Activated T-cell treated with anti-CD3 and anti-CD28 coated beads for 48 hours (primary cell): ENCODE measurements at places on chromosomes 1 and 21.
A peak's percentile ranks its signal among the peaks of the same experiment; 100 is the strongest.

- DNase-seq = no peak
Measured at GRCh38 chr1:151158751-151159251, 2.4 kb downstream of the TNFAIP8L2 start.

GRCh38 chr1:154456631-154457030 lies 45.4 kb upstream of the TDRD10 start:
- DNase-seq = no peak

DNA sequence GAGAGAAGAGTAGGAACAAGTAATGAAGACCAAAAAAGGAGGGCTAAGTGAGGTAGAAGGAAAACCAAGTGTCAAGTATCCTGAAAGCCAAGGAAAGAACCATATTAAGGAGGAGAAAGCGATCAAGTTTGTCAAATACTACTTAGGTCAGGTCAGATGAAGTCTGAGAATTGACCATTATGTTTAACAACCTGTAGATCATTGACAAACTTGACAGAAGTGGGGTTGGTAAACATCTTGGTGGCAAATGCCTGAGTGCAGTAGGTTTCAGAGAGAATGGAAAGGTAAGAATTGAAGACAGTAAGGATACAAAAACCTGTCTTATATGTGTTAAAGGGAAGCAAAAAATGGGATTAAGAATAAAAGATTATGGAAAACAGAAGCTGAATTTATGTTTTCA lies 3.7 kb upstream of the CHIA start:
- no peak for DNase-seq

DNA sequence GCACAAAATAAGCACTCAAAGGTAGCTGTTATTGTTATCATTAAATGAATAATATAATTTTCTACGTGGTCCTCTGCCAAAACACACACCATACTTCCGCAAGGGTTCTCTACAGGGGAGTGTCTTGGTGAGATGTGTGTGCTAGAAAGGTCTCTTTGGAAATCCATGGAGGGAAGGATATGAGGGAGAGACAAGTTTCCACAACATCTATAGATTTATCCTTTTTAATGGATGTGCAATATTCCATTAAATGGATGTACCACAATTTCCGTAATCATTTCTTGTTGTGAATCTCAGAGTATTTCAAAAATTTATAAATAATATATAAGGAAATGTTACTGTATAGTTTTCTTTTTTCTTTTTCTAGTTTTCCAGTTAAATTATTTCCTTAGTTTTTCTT lies 2.6 kb upstream of the TNFRSF8 start:
- no peak for DNase-seq

- no peak for DNase-seq
Measured at GRCh38 chr1:110443451-110443850, 7.5 kb upstream of the PROK1 start.

- DNase-seq = no peak
Measured at GRCh38 chr1:33191731-33192275, 10.0 kb upstream of the TRIM62 start.

GRCh38 chr1:151621351-151621750 lies 9.5 kb downstream of the SNX27 start:
- DNase-seq = no peak

- DNase-seq = no peak
Measured at GRCh38 chr21:33666153-33666552, 23.9 kb downstream of the ITSN1 start.

- no peak for DNase-seq
Measured at GRCh38 chr1:91687452-91687851, 186.8 kb downstream of the CDC7 start.

- no peak for DNase-seq
Measured at GRCh38 chr21:37266515-37267221, 466 bp downstream of the VPS26C start.

GRCh38 chr21:36533468-36533848 lies 53.5 kb upstream of the CLDN14 start:
- DNase-seq = no peak

- DNase-seq = no peak
Measured at GRCh38 chr1:57115030-57115614, 149.3 kb upstream of the C8B start.

DNA sequence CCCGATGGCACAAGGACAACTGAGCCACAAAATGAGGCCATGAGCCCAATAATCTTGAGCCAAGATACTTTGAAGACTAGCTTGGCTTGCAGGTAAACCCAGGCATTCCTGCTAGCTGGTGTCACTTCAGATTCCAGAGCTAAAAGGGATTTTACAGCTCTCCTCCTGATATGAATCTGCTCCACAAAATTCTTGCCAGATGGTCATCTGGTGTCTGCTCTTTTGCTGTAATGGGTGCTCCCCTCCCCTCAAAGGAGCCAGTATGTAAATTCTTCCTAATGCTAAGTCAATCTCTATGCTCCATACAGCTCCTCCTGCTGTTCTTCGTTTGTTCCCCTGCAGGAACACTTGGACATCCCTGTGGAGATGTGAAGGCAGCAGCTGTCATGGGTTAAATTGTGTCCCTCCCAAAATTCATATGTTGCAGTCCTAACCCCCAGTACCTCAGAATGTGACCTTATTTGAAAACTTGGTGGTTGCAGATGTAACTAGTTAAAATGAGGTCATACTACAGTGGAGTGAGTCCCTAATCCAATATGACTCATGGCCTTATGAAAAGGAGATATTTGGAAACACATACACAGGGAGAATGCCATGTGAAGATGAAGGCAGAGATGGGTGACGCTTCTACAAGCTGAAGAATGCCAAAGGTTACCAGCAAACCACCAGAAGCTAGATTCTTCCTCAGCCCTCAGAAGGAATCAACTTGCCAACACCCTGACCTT lies 180.6 kb upstream of the PALMD start:
- DNase-seq = no peak

DNA sequence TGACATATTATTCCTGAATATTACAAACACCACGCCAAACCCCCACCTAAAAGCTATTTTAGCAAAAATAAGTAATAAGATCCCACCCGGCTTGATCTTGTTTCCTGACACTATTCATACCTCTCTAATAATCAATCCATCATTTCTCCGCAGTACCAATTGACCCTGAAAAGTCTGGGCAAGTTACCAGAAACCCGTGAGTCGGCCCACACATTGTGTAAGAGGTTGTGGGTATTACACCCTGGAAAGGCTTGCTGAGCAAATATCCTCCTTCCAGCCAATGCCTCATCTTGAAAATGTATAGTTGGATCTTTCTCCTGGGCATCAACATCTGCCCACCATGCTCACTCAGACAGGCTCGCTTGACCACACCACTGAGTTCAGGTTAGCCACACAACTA lies 451.0 kb downstream of the TTLL7 start:
- DNase-seq = no peak

- no peak for DNase-seq
Measured at GRCh38 chr1:22658385-22659163, 5.5 kb downstream of the C1QB start.

DNA sequence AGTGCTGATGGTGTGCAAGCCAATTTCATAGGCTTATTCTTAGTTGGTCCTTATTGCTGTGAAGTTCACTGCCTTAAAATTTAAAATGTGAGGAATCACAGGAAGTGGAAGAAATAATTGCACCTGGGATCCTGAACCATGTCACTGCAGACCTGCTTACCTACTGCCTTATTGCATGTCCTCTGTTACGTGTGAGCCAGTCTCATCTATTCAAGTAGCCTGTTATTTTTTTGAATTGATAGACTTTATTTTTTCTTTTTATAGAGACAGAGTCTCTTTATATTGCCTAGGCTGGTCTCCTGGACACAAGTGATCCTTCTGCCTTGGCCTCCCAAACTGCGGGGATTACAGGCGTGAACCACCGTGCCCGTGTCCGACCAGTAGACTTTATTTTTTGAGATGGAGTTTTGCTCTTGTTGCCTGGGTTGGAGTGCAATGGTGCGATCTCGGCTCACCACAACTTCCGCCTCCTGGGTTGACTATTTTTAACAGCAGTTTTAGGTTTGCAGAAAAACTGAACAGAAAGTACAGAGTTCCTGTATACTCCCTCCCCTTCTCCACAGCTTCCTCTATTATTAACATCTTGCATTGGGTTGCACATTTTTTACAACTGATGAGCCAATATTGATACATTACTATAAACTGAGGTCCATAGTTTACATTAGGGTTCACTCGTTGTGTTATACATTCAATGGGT lies 14.0 kb upstream of the DISC1 start:
- no peak for DNase-seq

DNA sequence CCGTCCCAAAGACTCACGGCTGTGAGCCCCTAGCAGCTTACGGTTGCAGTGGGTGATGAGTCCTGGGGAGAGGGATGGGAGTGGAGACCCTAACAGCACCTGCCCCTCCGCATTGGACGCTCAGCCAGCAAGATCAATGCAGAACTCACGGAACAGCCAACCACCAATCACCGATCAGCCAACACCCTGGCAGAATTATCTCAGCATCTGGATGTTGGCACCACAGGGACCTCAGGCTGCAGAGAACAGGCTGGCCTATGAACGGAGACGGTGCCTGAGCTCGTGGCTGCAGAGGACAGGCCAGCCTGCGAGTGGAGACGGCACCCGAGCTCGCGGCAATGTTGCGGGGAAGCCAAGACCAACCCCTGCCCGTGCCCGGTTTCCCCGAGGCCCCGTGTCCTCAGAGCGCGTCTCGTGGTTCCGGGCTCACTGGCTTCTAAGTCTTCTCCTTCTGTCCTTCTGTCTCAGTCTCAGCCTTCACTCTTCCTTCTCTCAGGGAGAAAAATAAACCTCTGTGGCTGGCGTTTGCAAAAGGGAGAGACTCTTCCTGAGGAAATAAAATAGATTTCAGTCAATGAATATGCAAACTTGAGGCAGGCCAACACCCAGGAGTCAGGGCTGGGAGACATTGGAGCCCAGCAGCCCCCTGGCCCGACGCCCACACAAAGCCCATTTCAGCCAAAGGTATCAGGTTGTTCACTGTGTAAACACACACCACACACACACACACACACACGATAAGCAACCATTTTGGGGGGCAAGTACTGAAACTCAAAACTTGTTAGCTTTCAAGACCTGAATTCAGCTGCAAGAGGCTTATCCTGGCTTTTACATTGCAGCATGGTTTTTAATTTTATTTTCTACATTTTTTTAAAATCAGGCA lies 67.8 kb downstream of the SIK1 start:
- DNase-seq = no peak

- DNase-seq = no peak
Measured at GRCh38 chr1:160219062-160219929, 14.1 kb downstream of the PEA15 start.

GRCh38 chr1:235127732-235128455 lies 743 bp downstream of the TOMM20 start:
- no peak for DNase-seq

DNA sequence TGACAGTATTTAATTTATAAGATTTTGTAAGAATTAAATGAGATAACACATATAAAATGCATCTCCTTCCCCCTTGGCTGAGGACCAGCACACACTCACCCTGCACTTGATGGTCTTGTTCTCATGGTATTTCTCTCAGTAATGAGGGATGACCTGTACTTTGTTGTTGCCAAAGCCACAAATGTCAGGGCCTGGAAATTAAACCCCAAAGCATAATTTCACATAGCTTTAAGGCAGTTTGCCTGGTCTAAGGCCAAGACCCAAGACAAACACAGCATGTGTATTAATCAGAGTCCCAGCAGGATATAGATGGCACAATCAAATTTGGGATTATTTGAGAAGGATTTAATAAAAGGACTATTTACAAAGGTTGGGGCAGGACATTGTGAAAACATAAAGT lies 48.6 kb upstream of the EPS15 start:
- DNase-seq = no peak

- no peak for DNase-seq
Measured at GRCh38 chr1:213457733-213458132, 406.7 kb downstream of the RPS6KC1 start.

- DNase-seq = peak; percentile 31
Measured at GRCh38 chr1:37765916-37766664, 1.2 kb upstream of the EPHA10 start.

- DNase-seq = no peak
Measured at GRCh38 chr1:3821004-3821403, 24.7 kb upstream of the LRRC47 start.

GRCh38 chr1:228420968-228421826 lies 4.5 kb upstream of the TRIM17 start:
- DNase-seq = no peak

DNA sequence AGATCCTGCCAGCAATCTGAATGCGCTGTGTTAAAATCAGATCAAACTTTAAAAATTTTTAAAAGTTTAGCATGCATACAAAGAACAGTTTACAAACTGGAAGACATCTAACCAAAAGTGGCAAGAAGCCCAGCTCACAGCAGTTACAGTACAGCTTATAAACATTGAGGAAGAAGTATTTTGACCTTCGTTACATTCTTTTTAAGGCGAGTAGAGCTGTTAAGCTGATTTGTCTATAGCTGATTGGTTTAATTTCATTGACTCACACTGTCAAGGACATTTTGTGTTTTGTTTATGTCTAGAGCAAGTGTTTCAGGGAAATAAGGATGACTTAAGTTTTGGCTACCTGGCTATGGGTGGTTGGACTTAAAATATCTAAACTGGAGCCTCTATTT lies 3.0 kb upstream of the PGM1 start:
- no peak for DNase-seq

- no peak for DNase-seq
Measured at GRCh38 chr1:68211761-68212380, 20.5 kb downstream of the WLS start.

DNA sequence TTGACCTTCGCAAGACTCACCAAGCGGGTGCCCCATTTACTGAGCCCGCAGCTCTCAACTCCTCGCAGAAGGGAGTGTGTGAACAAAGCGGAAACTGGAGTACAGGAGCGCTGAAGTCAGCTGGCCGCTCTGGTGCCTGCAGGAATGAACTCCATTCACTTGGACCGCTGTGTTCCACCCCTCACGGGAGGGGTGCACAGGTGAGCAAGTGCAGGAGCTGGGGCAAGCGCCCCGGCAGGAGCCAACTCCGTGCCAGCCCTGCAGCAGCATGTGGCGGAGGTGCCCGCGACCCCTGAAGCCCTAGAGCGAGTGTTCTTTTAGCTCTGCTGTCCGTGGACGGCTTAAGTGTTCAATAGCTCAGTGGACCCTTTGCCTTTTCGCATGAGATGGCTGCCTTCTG lies 471.6 kb upstream of the ADGRL4 start:
- DNase-seq = no peak

- DNase-seq = no peak
Measured at GRCh38 chr1:185650602-185651230, 83.5 kb upstream of the HMCN1 start.

DNA sequence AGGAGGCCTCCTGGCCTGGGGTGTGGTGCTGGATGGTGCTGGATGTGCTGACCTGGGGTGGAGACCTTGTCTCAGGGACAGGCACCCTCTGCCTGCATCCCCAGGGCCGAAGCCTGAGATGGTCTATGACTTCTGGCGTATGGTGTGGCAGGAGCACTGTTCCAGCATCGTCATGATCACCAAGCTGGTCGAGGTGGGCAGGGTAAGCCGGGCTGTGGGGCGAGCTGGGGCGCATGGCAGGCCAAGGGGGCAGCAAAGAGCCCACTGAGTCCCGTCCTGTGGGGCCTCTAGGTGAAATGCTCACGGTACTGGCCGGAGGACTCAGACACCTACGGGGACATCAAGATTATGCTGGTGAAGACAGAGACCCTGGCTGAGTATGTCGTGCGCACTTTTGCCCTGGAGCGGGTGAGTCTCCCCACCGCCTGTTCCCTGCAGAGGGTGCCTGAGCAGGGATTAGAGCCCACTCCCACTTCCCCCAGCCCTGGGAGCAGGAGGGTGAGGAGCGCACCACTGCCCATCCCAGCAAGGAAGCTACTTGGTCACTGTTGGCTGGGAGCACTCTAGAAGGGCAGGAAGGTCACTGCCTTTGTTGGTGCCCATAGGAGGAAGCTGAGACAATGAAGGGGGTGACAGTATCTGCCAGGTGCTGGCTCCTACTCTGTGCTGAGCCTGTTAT lies 75.2 kb downstream of the PTPRU start:
- no peak for DNase-seq

- no peak for DNase-seq
Measured at GRCh38 chr1:61313906-61314422, 231.6 kb downstream of the NFIA start.
